ENCODE measurements at places on chromosomes 7 and 10.

DNA sequence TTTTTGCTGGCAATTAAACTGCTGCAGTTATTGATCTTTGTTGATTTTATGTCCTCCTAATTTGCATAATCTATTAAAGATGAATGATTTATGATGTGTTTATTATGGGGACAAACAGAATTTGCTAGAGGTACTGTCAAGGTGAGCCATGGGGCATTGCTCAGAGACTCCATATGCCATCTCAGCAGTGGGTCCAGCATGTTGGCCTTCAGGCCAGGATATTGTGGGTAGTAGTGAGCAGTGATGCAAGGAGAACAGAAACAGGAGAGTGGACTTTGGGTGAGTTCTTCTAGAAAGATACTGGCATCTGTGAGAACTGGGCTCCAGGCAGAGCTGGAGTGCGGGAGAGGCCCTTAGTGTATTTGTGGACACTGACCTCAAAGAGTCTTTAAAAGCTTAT, 65.9 kb downstream of the PAX2 start:
- no peak for DNase-seq

DNA sequence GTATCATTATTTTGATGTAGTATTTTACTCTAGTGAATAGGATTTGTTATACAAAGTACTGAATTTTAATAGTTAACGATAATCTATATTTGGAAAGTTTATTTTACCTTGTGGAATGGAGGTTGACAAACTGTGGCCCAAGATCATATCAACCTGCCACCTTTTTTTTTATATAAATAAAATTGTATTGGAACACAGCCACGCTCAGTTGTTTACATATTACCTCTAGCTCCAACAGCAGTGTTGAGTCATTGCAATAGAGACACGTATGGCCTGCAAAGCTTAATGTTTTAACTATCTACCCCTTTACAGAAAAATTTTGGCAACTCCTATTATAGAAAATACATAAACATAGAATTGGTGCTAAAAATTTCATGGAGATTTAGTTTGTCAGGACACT, 239.3 kb downstream of the THSD7A start:
- no peak for DNase-seq

DNA sequence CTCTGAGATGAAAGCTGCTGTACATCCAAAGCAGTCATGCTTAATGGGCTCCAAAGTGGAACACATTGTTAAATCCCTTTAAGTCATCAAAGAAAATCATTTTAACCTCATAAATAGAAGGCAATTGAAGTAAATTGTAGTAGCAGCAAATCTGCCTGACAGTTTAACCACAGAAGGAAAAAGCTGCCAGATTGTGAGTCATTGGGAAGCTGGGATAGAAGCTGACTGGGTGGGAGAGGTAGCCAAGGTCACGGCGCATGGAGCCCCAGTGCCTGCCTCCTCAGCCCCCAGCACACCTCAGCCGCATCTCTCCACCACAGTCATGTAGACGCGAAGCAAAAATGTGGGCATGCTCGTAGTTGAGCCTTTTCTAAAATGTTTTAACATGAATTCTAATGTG, 44.0 kb downstream of the TARP start:
- no peak for DNase-seq

DNA sequence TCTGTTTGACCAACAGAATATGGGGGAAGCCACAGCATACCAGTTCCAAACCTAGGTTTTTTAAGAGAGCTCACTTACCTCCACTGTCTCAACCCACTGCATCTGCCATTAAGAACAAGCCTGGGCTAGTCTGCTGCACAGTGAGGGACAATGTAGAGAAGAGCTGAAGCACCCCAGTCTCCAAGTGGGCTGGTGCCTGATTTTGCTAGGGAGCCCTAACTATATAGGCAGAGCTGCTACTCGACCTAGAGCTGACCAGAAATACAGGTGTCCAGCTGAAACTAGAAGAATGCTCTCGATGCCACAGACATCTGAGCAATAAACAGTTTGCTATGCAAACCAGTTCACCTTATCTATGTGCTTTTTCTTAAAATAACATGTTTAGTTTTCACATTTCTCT, 106.9 kb upstream of the BET1 start:
- no peak for DNase-seq

GRCh38 chr10:43263551-43264343, 3.1 kb downstream of the RASGEF1A start:
- peak; percentile 65 for DNase-seq

DNA sequence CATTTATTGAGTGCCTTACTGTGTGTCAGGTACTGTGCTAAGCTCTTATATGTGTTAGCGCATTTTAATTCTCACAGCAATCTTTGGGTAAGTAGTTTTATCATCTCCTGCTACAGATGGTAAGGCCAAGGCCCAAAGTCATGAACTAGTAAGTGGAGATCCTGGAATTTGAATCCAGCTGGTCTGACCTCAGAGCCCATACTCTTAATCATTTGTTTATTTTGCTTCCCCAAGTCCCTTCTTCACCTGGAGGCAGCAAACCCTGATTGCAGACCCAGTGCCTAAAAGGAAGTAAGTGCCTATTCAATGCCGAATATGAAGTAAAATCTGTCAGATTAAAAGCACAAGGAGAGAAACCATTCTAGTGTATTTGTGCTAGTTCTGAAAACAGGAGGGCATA, 182.9 kb upstream of the TCF7L2 start:
- DNase-seq: no peak

- no peak for DNase-seq
Measured at GRCh38 chr10:22444219-22444788, 99.0 kb downstream of the SPAG6 start.

DNA sequence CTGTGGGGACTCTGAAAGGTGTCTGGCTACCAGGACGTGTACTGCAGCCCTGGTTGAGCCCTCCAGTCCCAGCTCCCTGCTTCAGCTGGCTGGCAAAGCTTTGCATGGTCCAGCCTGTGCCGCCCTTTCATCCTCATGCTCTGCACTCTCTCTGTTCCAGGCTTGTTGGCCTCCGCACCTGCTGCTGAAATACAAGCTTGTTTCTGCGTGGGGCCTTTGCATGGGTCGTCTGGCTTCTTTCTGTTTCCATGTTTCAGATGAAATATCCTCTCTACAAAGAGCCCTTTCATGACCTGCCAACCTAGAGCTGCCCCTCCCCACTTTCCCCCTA, 45.9 kb downstream of the TSPAN15 start:
- no peak for DNase-seq

DNA sequence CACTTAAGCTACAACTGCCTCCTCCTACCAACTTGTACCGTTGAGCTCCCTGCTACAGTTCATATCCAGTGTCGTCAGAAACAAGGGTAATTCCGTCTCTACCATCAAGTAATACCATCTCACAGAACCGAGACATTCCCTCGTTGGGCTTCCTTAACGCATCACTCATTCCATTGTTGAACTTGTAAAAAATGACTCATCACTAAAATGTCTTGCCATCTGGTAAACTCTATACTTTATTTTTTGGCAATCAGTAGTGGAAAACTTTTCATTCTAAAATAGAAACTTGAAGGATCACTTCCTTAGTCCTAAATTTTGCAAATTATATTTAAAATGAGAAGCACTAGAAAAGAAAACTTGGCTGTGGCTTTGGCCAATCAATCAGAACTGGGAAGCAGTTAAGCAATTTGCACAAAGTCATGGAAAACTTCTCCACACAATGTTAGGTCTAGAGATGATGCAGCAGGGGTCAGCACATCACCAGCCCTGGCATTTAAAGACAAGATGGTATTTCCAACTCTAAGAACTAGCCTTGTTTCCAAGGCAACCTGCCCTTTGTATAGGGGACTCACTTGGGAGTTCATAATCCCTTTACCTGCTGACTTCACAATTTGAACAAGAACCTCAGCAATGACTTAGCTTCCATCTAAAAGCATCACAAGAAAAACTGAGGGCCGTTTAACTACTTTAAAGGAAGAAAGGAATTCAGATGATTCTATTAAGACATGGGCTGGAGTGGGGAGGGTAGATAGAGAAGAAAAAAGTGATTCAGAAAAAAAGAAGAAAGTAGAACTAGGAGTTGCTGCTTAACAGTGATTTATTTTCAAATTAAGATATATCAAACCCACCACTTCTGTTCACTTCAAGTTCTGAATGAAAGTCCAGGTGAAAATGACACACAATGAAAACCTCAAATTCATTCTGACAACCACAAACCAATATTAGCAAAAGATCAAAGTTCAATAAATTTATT, 288.1 kb downstream of the PARD3 start:
- no peak for DNase-seq
